H9 (cell line): ENCODE measurements at places on chromosomes 13 and 19. TPM values are rescaled to one million over a fixed set of nuclear protein-coding genes. Genes with fewer than 3 reads are reported as not detected.

GTPBP3 gene
- total RNA-seq: 62.9 and 71.3 TPM in 2 replicates

TMPRSS9 gene
- 0.24 and 0.33 TPM in 2 replicates for total RNA-seq

RNF113B gene
- not detected in 2 replicates for total RNA-seq

GJB6 gene
- total RNA-seq: not detected in 2 replicates

HS6ST3 gene
- total RNA-seq: 0.44 and 0.48 TPM in 2 replicates

PABPC3 gene
- 0.26 and 0.31 TPM in 2 replicates for total RNA-seq

DNA sequence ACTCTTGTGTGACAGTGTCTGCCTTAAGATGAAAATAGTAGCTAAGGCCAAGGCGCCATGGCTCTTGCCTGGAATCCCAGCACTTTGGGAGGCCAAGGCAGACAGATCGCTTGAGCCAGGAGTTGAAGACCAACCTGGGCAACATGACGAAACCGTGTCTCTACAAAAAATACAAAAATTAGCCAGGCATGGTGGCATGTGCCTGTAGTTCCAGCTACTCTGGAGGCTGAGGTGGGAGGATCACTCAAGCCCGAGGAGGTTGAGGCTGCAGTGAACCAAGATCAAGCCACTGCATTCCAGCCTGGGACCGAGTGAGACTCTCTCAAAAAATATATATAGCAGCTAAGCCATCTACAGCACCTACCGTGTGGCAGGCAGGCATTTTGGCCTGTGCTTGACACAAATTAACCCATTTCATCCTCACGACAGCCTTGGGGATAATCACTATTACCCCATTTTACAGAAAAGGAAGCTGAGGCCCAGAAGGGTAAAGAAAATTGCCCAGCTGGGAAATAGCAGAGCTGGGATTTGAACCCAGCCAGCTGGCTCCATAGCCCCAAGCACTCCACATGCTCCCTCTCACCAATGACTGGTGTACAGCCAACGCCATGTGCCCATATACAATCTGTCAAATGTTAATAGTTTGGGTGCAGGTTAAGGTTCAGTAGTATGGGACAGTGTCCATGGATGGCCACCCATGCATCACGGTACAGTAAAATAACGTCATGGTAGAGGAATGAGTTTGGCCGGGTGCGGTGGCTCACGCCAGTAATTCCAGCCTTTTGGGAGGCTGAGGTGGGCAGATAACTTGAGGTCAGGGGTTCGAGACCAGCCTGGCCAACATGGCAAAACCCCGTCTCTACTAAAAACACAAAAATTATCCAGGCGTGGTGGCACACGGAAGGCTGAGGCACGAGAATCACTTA lies 3.1 kb downstream of the SLC1A5 start:
- DNase-seq: no peak

- no peak for DNase-seq
These were observed 214.4 kb downstream of the RAP2A start for GRCh38 chr13:97648171-97648880.

DNA sequence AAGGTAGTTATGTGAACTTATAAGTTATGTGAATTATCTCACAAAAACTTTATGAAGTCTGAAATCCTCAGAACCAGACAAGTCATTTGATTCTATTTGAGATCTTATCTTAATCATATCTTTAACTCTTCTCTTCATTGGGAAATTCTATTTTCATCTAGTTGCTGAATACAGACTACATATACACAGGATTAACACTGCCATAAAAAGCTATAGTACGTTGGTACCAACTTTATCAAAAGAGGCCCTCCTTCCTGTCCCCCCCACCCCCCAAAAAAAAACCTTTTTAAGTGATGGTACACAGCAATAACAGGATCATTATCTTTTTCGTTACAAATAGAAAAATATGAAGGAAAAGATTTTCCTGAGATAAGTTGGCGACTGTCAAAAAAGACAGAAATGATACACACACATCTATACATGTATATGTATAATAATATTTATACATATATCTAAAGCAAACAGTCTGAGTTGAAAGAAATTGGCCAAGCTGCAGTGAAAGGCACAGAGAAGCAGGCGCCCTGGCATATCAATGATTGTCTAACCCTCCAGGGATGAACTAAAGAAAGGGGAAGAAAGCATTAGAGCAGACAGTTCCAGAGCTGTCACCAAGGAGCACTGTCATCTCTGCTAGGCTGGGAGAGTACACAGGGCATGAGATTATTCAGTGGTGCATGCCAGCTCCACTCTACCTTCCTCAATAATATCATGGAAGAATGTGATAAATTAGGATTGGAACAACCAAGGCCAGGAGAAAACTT lies 116.7 kb downstream of the KLF12 start:
- DNase-seq: no peak

- DNase-seq: peak; percentile 35
These were observed 630 bp downstream of the COQ8B start for GRCh38 chr19:40716031-40716481.

GRCh38 chr13:22009500-22009899 lies 338.6 kb downstream of the FGF9 start:
- DNase-seq: no peak

- DNase-seq: no peak
These were observed 275.3 kb downstream of the COG6 start for GRCh38 chr13:39930544-39931444.

- no peak for DNase-seq
These were observed 298.3 kb downstream of the DIAPH3 start for GRCh38 chr13:59865398-59865797.

DNA sequence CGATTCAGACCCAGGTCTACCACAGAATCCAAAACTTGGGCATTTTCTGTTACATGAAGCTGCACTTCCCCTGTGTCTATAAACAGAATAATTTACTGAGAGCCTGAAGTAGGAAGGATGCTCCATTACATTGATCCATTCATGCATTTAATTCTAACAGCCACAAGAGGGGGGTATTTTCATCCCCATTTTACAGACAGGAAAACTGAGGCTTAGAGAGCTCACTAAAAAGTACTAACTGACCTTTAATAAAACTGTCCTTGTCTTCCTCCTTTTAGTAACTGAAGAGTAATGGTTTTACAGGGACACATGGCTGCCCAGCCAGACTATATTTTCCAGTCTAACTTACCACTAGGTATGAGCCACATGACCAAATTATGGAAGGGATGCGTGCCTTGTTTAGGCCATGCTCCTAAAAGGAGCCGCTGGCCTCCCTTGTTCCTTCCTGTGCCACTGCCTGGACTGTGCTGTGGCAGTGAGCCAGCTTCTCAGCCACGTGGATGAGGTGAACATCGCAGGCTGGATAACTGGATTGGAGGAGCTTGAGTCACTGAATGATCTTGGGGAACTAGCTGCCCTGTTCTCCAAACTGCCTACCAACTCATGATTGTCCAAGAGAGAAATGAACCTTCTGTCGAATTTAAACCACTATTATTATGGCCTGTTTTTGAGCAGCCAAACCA lies 108.3 kb downstream of the DOCK9 start:
- no peak for DNase-seq

DNA sequence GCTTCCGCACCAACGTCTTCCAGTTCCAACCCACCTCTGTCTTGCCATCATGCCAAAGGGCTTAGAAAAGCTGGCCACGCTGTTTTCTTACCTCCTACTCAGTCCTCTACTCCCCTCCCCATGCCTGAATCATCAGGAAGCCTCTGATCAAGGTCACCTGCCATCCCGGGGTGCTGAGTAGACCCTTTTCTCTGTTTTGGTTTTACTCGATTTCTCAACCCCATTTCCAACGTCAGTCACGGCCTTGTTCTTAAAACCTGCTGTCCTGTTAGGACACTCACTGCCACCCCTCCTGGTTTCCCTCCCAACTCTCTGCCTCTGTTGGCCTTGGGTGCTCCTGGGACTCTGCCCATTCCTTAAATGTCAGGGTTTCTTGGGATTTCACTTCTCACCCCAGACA lies 350.1 kb downstream of the FOXO1 start:
- no peak for DNase-seq

DNA sequence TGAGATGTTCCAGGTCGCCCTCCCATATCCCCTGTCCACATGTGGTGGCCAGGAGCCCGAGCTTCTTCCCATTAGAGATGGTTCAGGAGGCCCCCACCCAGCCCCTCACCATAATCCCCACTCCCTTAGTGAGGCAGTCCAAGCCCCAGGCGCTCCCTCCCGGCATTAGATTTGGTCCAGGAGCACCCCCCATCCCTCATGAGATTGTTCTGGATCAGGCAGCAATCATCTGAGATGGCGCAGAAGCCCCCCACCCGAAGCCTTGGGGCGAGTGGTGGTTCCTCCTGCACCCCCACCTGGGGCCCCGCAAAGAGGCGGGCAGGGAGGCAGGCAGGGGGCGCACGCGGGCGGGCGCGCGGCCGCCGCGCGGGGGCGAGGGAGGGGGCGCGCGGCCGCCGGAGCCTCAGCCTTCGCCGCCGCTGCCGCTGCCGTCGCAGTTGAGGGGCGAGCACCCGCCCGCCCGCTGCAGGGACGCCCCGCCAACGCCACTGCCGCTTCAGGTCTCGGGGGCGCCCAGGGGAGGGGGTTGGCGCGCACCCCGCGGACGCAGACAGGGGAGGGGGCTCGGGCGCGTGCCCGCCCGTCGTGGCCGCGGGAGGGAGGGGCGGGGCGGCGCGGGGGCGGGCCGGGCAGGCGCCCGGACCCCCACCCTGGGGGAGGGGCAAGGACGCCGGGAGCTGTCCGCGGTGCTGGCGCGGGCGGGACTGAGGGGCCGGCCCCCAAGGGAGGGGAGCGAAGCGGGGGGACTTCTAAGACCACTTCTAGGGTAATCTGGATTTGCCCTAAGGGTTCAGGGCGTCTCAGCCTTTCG lies 46.4 kb upstream of the SHKBP1 start:
- peak; percentile 63 for DNase-seq

DNA sequence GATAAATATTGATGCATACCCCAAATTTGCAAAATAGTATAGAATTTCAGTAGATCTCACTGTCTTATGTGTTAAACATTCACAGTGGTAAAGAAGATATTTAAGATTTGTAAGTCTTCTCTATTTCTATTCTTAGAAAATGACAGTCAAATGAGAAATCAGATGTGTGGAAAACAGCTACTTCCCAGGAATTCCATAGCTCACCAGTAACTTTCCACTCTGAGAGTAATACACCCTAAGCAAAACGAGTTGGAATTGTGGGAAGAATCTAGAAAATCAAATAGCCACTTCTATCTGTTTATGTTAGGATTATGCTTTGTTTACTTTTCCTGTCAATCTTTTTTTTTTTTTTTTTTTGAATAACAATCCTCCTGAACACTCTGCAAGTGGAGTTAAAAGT lies 69.1 kb downstream of the FLT1 start:
- no peak for DNase-seq

GRCh38 chr19:11296264-11296663 lies 304 bp downstream of the TSPAN16 start:
- no peak for DNase-seq

DNA sequence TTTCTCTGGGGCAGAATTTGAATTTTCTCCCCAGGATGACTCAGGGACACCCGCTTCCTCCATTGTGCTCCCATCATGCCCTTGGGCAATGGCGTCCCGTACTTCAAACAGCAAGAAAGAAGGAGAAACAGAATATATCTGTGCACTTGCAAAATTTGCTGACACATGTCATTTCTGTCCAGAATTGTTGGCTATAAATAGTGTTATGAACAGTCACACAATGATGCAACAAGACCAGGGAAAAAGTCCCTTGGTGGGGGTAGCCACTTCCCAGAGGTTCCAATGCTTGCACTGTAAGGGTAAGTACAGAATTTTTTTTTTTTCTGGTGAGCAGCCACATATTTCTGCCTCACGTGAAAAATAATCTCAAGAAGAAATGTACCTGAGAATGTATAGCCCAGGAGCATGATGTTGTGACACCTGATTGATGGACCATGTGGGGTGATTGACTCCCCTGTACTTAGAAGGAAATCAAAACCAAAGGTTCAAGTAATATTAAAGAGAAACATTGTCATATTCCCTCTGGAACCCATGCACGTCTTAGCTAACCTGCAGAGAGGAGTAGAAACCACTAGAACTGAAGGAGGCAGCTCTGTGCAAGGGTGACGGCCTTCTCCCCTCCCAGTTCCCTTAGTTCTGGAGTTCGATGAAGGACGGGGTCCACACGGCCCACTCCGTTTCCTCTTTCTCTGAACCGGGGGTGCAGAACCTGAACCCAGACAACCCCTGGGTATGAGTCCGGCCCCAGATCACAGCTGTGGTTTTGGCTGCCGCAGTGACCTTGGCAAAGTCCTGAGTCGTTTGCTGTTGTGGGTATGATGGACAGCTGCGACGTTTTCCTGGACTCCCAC lies 9.3 kb upstream of the LAIR1 start:
- no peak for DNase-seq

DNA sequence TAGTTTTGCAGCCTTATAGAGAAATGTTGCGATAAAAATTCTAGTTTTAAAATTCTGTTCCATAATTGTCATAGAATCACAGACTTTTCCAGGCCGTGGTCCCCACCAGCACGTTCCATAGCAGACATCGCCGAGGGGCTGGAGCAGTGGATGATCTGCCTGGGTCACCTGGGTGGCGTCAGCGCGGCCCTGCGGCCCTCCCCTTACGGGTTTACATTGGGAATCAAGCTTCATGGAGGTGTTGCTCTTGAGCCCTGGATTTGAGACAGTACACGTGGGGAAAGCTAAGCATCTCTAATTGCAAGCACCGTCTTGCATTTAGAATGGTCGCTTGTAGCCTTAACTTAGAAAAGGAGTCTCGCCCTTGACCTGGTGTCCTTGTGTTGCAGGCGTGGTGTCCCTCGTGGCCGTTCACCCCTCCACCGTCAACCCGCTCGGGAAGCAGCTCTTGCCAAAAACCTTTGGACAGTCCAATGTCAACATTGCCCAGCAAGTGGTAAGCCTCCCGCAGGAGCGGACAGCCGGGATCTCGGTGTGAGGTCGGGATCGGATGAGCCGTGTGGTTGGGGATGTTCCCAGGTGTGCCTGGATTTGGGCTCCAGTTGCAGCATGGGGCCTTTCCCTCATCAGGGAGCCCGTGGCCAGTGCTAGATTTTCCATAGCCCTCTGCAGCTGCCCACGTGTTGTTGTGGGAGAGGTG lies 35.1 kb downstream of the ATP4B start:
- no peak for DNase-seq

- DNase-seq: no peak
These were observed 39.6 kb downstream of the COL4A2 start for GRCh38 chr13:110346661-110347067.
